ENCODE measurements at places on chromosomes 11 and 22.

GRCh38 chr11:121063728-121064127 lies 37.3 kb upstream of the TECTA start:
- peak; percentile 9 for DNase-seq

DNA sequence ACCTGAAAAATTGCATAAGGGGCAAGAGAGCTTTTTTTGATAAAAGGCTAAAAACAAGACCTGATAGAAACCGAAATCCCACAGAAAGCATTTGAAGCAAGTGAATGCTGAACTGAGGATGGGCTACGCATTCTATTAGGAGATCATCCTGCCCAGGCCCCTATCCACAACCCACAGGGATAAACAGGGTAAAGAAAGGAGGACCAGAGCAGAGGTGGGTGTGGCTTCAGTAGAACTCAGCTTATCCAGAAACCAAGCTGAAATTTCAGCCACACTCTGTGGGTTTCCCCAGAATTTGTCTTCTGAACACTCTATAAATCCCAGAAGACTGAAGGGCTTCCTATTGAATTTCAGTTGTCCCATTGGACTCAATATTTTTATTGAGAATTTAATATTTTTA lies 195.1 kb downstream of the ETS1 start:
- DNase-seq = no peak

DNA sequence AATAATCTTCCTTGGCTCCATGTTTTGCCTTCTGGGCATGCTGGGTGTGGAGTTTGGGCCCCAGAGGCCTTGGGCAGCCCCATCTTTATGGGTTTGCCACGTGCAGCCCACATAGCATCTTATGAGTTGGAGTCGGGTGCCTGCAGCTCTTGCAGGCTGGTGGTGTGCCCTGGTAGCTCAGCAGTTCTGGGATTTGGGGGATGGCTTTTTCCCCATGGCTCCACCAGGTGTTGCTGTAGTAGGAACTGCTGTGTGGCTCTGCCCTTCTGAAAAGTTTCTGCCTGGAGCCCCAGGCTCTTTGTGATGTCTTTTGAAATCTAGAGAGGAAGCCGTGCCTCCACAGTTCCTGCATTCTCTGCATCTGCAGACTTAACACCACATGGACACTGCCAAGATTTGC lies 16.8 kb downstream of the EED start:
- no peak for DNase-seq

- DNase-seq = peak; percentile 72
Measured at GRCh38 chr11:118924591-118925585, 838 bp downstream of the BCL9L start.

- no peak for DNase-seq
Measured at GRCh38 chr22:21920341-21921183, 32.1 kb downstream of the PPM1F start.

- no peak for DNase-seq
Measured at GRCh38 chr11:17606233-17607082, 59.4 kb downstream of the OTOG start.

- DNase-seq = no peak
Measured at GRCh38 chr22:47173535-47174021, 411.1 kb downstream of the TBC1D22A start.

DNA sequence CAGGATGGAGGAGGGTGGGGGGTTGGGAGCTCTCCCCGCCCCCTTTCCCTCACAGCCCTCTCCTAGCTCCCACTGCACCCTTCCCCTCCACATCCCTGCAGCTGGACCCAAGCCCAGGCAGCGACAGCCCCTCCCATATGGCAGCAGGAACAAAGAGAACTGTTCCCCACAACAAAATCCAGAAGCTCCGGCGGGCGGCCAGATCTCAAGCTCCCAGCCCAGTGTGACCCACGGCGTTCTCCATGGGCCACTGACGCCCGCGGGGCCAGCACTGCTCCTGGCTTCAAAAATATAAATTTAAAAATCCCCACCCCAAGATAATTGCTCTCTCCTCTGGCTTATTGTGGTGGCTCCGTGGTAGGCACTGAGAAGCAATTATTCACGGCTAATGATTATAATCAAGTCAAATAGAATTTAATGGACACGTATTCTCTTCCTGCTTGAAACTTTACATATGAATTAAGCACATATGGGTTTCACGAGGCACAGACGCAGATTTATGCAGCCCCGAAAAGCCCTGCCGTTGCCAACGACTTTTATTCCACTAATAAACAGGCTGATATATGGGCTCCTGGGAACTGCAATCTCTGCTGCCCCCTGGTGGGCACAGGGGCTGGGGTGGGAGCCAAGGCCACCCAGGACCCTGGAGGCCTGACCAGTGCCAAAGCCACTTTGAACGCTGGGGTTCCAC lies 17.5 kb downstream of the MACROD1 start:
- peak; percentile 74 for DNase-seq

DNA sequence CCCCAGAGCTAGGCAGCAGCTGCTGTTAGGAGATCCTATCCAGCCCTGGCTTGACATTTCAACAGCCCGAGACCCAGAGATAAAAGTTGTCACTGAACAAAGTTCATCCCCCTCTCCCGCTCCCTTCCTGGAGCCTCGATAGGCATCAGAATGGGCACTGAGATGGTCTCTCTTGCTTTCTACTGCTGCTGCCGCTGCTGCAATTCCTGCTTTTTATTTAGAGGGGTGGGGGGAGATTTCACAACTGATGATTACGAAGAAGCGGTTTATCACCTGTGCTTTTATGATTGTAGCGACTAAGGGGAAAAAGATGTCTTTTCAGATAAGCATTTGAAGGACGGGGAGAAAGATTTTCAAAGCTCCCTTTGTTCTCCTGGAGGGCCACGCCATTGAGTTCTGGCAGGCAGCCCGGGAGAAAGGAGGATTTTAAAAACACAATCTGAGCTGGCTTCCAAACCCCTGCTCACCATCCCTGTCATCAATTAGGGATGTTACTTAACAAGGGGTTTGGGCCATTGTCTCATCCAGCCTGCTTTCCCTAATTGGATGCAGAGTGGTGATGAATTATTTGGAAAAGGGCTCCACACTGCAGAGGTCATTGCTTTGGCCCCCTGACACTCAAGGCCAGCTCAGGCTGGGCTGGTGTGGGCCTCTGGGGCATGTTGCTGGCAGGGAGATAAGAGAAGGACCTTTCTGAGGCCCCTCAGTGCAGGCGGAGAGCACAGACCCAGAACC lies 344.7 kb downstream of the BUD13 start:
- DNase-seq = no peak

DNA sequence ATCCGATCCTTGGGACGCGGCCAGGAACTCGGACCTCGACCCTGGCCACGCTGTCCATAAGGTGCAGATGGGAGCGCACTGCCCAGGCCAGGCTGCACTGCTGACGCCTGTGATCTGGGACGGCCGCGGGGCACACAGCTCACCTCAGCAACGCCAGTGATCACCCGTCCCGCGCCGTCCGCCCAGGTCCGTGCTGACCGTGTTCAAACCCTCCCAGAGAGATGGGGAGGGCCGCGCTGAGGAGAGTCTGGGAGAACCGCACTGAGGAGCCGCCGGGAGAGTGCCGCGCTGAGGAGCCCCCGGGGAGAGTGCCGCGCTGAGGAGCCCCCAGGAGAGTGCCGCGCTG lies 636 bp downstream of the KCNQ1OT1 start:
- DNase-seq = peak; percentile 15

GRCh38 chr11:76665172-76665571 lies 5.4 kb downstream of the LRRC32 start:
- peak; percentile 45 for DNase-seq

GRCh38 chr11:93832780-93833179 lies 17.6 kb downstream of the VSTM5 start:
- DNase-seq = no peak

- DNase-seq = no peak
Measured at GRCh38 chr22:46381142-46381541, 45.6 kb downstream of the TRMU start.

- DNase-seq = peak; percentile 67
Measured at GRCh38 chr11:130315354-130315970, 745 bp upstream of the ZBTB44 start.

DNA sequence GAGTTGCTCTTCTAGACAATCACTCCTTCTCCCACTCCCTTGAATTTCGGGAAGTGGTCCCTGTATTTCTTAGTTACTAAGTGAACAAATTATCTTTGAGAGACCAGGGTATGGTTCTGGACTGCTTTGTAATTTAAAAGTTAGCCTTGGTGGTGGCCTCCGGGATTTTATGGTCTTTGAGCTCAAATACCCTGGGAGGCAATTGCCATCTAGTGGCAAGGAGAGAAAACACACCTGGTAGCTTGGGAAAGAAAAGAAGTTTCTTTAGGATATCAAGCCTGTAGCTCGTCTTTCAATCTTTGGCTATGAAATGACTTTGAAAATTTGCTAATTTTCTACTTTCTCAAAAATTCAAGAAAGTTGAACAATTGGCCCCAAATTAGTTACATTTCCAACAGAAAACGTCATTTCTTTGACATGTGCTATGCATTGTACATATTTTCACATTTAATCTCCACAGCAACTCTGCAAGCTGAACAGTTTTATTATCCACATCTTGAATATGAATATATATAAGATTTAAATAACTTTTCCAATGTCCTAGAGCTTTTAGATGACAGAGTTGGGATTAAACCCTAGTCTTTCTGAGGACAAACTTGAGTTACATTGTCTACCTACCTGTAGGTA lies 39.1 kb downstream of the MMP27 start:
- DNase-seq = peak; percentile 56

DNA sequence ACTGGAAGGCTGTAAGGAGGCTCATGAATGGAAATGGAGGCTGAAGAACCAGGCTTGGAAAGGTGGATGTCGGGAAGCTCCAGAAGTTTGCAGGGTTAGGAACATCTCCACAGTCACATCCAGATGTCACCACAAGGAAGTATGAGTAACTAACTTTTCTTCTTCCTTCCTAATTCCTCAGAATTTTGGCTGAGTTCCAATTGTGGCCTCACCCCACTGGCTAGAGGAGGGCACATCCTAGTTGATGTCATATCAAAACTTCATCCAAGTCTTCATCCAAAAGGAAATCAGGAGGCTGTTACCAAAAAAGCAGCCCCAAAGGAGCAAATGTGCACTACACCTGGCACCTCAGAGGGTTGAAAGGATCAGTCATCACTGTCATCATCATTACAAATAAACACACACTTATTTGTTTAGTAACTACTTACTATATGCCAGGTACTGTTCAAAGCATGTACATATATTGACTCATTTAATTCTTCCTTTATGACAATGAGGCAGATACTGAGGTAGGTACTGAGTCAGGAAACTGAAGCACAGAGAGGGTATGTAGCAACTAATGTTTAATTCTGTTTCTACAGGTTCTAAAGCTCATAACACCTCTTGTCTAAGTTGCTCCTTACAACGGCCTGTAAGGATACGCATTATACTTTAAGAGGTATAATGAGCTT lies 7.3 kb upstream of the PTPN5 start:
- no peak for DNase-seq

DNA sequence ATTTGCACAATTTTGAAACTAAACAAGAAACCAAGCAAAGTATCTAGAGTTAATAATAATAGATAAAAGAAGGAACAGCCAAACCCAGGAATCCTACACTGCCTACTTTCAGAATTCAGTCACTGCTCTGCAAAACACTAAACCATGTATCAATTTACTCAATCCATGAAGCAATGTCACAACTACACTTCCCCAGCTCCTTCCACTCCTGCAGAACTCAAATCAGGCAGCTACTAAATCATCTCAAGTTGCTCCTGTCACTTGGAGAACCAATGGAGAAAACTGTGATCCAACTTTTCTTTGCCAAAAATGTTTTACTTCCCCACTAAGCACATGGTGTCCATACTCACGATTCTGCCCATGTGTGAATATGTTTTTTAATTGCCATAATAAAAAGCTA lies 24.9 kb upstream of the C11orf58 start:
- DNase-seq = no peak

GRCh38 chr11:94961255-94961654 lies 12.1 kb downstream of the CWC15 start:
- DNase-seq = no peak

DNA sequence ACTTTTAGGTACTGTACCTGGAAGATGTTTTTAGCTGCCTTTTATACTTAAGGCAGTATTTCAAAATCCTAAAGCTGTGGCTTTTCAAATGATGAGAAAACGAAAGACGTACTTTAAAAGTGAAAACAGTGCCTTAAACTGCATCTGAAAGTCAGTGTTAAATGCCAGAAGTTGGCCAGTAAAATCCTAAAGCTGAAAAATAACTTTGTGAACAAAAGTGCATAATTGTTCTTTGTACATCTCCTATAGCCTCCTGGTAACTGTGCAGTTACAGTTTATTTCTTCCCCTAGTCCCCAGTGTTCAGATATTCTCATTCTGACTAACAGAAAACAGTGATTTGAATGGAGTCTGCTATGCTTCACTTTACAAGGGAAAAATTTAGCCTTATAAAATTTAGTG lies 6.8 kb downstream of the EED start:
- DNase-seq = no peak

GRCh38 chr11:8721609-8722500 lies 39.3 kb downstream of the RPL27A start:
- DNase-seq = no peak
